ENCODE measurements at places on chromosomes 11 and 22.

- DNase-seq: no peak
Measured at GRCh38 chr11:45332276-45332934, 46.3 kb upstream of the SYT13 start.

- DNase-seq: peak; percentile 98
Measured at GRCh38 chr11:6619004-6619745, at the start of gene TPP1. Gene TPP1 (minus strand): TSS chr11:6619422. CDS start chr11:6619400, 22 bp downstream.

DNA sequence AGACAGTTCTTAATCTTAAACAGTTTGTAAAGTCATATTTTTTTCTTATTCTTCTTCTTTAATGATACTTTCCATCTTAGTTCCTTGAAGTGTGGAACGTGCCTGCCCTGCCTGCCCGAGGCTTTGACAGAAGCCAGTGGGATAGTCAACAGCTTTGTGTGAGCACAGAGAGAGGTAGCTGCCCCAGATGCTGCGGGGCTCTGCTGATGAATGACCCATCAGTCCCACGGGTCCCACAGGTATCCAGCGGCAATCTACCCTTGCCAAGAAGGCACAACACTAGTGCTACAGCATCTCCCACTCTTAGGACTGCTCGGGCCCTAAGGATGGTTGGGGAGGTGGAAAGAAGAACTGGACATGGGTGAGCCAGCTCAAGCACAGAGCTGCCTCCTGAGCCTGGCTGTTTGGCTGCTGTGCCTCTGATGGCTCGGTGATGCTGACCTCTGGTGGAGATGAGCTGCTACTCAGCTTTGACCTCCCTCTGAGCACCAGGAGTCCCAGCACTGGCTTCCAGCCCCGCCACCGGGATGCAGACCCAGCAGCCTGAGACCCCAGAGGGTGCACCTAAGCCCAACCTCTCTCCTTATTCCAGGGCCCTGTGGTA lies 11.8 kb upstream of the APLNR start:
- DNase-seq: peak; percentile 29

GRCh38 chr22:43891360-43892182 lies at the start of gene PNPLA5:
Gene PNPLA5 (minus strand): TSS chr22:43892013. CDS start chr22:43891880, 133 bp downstream.
- peak; percentile 25 for DNase-seq

DNA sequence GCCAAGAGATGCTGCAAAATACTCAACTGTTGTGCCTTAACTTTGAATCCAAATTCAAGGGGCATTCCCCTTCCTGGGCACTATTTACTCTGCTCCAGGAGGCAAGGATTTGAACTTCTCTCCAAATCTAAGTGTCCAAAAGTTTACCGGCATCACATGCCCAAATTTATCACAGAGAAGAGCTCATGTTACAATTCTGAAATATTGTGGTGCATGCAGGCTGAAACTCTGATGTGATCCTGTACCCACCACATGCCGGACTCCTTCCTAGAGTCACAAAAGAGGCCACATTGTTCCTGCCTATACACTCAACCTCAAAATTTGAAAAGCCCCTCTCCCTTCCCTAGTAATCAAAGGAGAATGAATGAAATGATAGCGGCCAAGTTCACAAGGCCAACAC lies 1.3 kb downstream of the TRAF6 start:
- DNase-seq: no peak

DNA sequence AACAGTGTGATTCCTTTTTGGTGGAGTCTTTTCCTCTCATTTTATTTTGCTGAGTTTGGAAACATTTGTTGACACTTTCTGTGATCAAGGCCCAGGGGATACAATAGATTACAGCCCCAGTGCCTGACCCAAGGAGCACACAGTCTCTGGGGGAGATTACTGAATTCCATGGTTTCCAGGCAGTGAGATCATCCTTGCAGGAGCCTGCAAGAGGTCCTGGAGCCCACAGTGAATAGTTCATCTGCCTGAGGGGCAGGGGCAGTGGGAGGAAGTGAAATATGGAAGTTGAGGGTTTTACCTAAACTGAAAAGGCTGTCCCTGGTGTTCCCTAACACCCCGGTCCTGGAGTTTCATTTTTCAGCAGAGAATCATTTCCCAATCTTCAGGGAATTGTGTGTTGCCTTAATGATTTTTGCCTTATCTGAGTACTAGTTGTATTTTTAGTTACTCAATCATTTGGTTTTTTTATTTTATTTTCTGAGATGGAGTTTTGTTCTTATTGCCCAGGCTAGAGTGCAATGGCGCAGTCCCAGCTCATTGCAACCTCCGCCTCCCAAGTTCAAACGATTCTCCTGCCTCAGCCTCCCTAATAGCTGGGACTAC lies 7.7 kb downstream of the CCS start:
- no peak for DNase-seq

- no peak for DNase-seq
Measured at GRCh38 chr22:46074771-46075551, 75.4 kb upstream of the PPARA start.

DNA sequence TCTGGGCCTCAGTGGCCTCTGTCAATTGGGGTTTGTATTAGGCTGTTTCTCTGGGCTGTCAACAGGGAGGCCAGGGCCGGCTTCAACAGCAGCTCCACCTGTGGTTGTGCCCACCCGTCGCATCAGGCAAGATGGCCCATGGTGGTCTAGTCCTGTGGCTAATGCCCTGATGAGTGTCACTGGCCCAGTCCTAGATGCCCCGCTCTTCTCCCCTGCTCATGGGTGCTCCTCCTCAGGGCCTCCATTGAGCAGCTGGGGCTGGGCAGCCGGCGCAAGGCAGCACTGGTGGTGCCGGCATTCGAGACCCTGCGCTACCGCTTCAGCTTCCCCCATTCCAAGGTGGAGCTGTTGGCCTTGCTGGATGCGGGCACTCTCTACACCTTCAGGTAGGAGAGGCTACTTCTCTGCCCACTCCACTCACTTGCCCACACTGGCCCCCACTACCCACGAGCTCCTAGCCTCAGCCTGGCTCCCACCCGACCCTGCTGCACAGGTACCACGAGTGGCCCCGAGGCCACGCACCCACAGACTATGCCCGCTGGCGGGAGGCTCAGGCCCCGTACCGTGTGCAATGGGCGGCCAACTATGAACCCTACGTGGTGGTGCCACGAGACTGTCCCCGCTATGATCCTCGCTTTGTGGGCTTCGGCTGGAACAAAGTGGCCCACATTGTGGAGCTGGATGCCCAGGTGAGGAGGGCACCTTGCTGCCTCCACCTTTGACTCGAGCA lies 5.4 kb downstream of the LARGE2 start:
- no peak for DNase-seq

DNA sequence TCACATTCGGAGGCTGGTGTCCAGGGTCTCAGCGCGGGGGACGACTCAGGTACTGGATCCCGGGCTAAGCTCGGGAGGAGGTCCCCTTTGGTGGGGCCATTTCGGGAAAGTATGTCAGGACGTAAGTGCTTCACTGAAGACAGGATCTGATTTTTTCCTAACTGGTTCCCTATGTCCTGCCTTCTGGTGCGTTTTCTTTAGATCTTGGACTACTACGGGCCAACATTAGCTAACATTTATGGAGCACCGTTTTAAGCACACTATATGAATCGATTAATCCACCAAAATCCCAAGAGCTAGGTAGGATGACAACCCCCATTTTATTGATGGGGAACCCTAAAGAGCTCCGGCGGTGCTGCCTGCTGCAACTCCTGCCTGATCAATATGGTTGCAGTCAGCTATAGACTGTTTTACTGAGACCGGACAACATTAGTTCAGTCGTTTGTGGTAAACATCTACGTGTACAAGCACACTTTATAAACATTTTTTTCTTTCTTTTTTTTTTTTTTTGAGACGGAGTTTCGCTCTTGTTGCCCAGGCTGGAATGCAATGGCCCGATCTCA lies 17.0 kb upstream of the WDR74 start:
- DNase-seq: no peak

- DNase-seq: no peak
Measured at GRCh38 chr22:30519842-30520425, 14.4 kb upstream of the SEC14L4 start.

GRCh38 chr11:34052036-34052607 lies 591 bp downstream of the CAPRIN1 start:
- peak; percentile 86 for DNase-seq

GRCh38 chr11:67375320-67376055 lies 2.1 kb upstream of the CLCF1 start:
- no peak for DNase-seq
